Immature natural killer cell (primary cell): ENCODE measurements at places on chromosomes 1 and 21.
A peak's percentile ranks its signal among the peaks of the same experiment; 100 is the strongest.

DNA sequence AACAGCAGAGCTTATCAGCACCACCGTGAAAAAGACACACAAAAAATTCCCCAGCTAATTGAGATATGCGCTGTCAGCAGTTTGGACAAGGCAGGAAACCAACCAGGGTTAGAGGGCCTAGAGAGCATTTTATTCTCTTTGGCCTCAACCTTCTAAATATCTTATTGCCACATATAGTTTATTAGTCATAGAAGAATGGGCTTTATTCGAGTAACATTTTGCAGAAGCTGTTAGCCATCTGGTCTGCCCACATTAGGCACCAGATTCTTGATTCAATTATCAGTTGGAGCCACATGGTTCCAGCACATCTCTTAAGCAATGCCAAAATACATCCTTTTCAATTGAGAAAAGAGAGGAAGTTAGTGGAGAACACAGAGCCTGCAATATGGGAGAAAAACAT is 109.9 kb upstream of the CXADR start:
- DNase-seq: no peak

DNA sequence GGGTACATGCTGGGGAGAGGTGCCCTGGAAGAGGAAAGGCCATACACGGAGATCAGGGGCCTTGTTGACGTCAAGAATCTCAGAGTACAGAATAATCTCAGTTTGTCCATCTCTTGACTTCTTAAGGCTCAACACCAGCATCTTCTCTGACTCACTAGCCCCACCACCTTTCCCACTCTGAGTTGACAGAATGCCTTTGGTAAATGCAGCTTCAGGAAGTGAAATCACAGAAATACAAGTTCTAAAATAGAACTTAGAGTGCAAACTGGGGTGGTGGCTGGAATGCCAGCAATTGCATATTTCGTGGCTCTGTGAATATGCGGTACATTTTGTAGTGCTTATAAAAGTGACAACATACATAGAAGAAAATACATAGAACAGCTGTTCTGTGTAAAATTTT is 1.6 kb downstream of the COG2 start:
- no peak for DNase-seq

DNA sequence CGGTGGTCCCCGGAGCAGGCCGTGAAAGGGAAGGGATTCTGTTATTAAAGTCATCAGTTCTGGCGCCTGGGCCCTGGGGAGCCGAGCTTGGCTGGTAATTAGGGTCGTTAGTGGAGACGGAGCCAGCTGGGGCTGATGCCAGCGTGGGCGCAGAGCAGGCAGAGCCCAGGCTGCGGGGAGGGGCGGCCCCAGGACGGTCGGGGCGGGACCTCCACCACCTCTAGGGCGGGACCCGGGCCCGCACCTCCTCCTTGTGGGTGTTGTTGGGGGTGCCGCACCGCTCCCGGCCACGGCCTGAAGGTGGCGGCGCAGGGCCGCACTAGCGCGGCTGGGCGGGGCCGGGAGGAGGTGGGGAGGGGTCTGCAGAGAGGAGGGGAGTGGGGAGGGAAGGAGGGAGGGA is 470.6 kb downstream of the PTPRU start:
- DNase-seq: peak; percentile 4

GRCh38 chr1:94905207-94905606 is 21.7 kb downstream of the CNN3 start:
- no peak for DNase-seq

DNA sequence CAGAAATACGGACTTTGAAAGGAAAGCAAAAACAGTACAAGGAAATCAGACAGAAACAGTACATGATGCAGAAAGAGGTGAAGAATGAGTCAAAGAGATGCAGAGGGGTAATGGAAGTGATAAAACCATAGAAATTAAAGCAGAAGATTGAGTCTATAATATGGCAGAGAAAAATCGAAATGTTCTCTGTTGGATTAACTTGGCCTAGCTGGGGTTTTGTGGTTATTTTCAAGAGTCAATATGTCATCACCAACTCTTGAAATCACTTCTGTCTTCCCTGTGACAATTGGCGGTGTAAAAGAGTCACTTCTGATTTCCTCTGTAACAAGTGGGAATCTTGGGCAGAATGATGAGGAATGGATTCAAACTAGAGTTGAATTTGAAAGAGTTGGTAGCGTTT is 7.4 kb downstream of the YTHDF2 start:
- DNase-seq: no peak

- no peak for DNase-seq
Observed at GRCh38 chr1:208239473-208240381, 4.5 kb downstream of the PLXNA2 start.

DNA sequence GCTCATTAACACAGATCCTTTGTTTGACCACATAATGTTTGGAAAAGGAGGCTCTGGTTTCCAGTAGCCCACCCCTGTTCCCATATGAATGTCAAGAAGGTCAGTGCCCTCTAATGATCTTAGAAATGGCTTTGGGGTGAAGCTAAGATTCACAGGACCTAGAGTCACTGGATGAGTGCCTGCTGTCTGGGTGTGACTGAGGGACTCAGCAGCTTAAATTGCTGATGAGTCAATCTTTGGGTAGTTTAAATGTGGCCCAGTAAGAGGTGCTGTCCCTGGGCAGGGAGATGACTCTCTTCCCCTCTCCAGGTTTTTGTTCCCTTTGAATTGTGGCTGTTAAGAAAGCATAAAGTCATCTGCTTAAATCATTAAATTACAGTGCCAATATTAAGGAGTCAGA is 50.6 kb downstream of the L1TD1 start:
- no peak for DNase-seq

GRCh38 chr1:198756470-198756869 is 117.6 kb downstream of the PTPRC start:
- DNase-seq: no peak
